Hematopoietic multipotent progenitor cell treated with erythropoietin and hydrocortisone succinate and interleukin-3 and kit ligand, for 8 days (in vitro differentiated cells): ENCODE measurements at places on chromosomes 7 and 10.
A peak's percentile ranks its signal among the peaks of the same experiment; 100 is the strongest.

- no peak for DNase-seq
These were observed 165.0 kb upstream of the TCF7L2 start for GRCh38 chr10:112785089-112785488.

GRCh38 chr7:131781-132482, 60.4 kb upstream of the FAM20C start:
- no peak for DNase-seq

- no peak for DNase-seq
These were observed 33.8 kb downstream of the SPAG6 start for GRCh38 chr10:22379059-22379458.

- DNase-seq: no peak
These were observed 177.0 kb upstream of the AKR1E2 start for GRCh38 chr10:4648999-4649398.

DNA sequence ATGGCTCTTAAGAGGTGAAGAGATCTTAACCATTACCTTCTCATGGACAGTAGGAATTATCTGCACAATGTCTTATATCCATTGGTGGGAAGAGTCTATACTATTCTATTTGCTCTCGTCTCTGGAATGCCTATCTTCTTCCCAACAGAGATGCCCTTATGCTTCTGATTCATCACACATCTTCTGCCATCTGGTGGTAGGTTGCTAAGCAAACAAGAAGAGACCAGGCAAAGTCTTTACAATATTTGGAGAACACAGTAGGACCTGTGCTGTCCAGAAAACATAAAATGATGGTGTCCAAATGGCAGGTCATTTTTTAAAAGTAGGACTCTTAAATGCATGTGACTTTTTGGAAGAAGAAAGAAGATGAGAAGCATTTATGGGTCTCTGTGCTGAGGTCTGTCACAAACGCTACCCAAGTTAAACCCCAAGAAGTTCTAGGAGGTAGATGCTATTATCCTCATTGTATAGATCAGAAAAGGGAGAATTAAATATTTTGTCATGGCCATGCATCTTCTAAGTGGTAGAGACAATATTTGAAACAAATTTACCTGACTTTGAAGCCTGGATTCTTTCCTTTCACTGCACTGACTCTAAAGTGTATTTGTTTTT, 67.8 kb upstream of the NXPH1 start:
- DNase-seq: peak; percentile 35

GRCh38 chr7:113207441-113207840, 89.1 kb upstream of the SMIM30 start:
- DNase-seq: no peak

GRCh38 chr7:138398857-138399256, 61.2 kb upstream of the TRIM24 start:
- DNase-seq: no peak

DNA sequence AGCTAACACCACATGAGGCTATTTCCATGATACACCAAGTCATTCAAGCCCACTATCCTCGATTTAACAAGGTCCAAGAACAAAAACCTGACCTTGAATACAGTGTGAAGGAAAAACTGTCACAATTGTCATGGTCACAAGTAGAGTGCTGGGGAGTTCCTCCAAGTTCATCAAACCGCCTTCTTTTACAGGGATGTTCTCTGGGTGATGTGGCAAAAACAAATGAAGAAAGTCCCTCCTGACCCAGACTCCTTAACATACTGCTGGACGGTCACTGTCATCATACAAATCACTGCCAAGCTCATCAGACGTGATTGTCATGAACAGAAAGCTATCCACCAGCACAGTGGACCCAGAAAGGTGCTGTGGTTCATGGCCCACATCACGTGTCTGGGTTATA, 28.9 kb downstream of the HIPK2 start:
- DNase-seq: no peak

DNA sequence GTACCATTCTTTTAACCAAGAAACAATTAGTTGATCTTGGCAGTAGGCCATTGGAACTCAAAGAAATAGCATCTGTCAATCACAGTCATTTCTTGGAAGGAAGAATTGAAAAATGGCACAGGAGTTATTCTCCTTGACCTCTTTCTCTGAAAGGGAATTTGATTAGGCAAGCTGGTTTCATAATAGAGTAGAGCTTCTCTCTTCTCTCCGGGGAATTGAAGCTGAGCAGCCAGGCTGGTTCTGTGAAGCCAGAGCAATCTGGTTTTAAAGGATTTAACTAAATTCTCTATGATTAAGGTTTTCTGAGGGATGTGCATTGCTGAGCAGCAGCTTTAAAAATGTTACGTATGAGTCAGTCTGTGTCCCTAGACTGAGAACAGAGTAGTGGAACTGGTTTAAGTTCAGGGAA, 70.2 kb downstream of the AHCYL2 start:
- DNase-seq: no peak

- DNase-seq: no peak
These were observed 281.3 kb downstream of the GPR158 start for GRCh38 chr10:25455980-25456567.

DNA sequence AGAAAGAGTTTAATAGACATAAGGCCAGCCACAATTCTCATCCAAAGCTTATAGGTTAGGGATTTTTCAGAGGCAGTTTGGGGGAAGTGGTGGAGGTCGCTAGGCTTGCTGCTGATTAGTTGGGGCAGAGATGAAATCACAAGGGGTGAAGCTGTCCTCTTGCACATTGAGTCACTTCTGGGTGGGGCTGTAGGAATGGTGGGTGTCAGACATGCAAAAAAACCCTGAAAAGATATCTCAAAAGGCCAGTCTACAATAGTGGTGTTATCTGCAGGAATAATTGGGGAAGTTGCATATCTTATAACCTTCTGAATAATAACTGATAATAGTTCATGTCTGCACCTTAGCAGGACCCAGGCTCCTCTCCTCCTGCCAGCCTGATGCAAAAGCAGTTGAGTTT, 2.1 kb downstream of the FAM24B start:
- peak; percentile 93 for DNase-seq

- no peak for DNase-seq
These were observed 98.5 kb downstream of the WDR11 start for GRCh38 chr10:120949609-120950031.

DNA sequence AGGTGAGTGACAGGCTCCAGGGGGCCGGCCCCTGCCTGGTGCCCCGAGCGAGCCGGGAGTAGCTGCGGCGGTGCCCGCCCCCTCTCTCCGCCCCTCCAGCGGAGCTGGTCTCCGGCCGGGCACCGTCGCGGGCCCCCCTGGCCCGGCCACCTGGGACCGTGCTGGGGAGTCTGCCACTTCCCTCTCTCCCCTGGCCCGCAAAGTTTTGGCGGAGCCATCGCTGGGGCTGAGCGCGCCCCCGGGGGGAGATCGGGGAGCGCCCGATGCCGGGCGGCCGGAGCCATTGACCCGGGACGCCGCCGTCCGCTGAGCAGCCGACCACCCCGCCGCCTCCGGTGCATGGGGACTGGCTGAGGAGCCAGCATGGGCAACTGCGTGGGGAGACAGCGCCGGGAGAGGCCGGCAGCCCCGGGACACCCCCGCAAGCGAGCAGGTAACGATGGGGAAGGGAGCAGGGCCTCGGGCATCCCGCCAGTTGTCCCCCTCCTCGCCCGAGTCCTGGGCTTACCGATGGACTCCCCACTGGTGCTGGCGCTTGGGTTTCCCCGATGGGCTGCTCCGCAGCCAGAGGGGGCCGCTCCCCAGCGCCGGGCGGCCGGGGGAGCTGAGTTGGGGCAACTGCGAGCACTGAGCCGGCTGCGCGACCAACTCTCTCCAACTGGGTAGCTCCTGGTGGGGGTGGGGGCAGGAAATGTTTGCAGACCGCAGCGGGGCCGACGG, at the start of gene UBTD1:
Gene UBTD1 (plus strand): TSS at position 84 of the 720 bp plus-strand sequence. CDS start 280 bp downstream, at position 364.
- DNase-seq: no peak

- no peak for DNase-seq
These were observed 30.3 kb upstream of the CAMK1D start for GRCh38 chr10:12319076-12319475.

DNA sequence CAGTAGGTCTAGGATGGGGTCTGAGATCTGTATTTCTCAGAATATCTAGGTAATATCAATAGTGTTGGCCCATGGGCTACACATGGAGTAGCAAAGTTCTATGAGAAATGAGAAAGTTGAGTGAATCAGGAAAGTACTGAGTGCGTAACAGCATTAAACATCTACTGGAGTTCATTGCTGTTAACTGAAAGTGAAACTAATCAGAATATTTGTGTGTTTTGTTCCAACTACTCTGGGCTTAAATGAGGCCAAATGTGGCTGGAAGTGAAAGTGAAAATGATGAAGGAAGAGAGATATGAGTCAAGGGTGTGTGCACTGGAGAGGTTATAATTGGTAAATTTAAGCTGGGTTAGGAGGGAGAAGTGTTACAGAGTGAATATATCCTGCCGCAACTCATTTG, 46.5 kb downstream of the TMEM106B start:
- peak; percentile 11 for DNase-seq

- no peak for DNase-seq
These were observed 31.5 kb downstream of the RAB19 start for GRCh38 chr7:140435252-140435895.

GRCh38 chr7:90710466-90710850, 114.3 kb downstream of the CDK14 start:
- no peak for DNase-seq

- DNase-seq: no peak
These were observed 177.9 kb downstream of the EBF3 start for GRCh38 chr10:129786216-129786615.

DNA sequence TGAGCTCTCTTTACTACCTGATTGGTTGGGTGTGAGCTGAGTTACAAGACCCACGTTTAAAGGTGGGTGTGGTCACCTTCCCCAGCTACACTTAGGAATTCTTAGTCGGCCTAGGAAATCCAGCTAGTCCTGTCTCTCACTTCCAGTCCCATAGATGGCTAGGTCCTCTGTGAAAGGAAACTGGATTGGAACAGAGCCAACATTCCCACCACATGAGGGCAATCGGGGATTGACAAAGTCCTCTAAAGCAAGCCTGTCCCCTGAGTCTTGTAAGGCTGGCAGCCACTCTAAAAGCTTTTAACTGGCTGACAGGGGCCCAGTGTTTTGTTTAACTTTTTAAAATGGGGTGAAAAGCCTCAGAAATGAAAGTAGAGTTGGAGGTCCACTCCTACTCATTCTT, 15.1 kb upstream of the CROT start:
- no peak for DNase-seq

- no peak for DNase-seq
These were observed 710.2 kb upstream of the POM121L12 start for GRCh38 chr7:52325237-52325636.

DNA sequence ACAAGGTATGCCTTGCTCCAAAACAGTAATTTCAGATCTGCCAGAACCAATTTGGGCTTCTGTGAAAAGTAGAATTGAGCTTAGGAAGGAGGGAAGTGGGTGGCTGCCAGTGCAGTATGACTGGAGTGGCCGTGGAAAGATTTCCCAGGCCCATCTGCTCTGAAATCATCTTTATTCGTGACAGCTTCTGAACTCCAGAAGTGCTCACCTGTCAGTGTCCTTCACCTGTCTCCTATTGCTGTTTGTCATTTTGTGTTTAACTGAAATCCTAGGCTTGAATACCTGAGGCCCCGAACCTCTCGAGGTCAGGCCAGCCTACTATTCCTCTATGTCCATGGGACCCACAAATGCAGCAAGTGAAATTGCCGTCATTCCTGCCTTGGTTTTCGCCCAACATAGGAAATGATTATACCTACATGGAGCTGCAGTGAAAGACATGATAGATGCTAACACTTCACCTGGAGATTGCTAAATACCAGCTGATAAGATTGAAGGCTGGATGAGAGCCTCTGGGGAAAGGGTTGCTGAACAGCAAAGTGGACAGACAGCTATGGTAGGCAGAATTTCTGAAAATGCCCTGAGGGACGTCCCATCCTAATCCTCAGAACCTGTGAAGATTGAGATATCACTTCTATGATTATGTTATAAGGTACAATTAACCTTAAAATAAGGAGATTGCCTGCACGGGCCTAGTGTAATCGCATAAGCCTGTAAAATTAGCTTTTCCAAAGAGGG, 82.1 kb downstream of the C1GALT1 start:
- DNase-seq: no peak

DNA sequence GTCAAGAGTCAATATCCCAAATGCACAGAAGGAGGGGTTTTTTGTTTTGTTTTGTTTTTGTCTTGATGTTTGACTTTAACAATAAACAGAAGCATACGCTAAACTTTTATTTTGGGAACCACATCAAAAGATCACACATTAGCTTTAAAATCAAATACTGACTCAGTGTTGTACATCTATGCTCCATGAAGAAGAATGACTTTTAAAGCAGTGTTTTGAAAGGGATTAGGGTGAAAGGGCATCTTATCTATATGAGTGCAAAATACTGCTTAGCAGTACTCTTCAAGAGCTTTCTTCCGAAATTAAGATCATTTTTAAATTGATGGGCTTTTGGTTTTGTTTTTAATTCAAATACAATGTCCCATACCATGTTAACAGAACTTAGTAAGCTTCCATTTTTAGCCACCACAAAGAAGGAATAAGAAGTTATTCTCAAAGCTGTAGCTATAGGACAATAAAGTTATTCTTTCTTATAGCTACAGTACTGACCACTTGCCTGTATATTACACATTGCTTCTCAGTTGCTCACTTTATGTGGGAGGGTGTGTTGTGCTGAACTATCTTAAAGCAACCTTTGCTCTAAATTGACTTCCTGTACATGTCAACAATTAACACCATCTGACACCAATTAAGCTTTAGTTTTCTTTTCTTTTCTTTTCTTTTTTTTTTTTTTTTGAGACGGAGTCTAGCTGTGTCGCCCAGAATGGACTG, 144.3 kb upstream of the KAT6B start:
- no peak for DNase-seq
